Neural progenitor cell (in vitro differentiated cells): ENCODE measurements at places on chromosomes 1 and 21. TPM values are rescaled to one million over a fixed set of nuclear protein-coding genes. Genes with fewer than 3 reads are reported as not detected.

The FAM3B gene
- total RNA-seq = not detected in 2 replicates

The OR10X1 gene
- not detected in 2 replicates for total RNA-seq

The CYP4A11 gene
- not detected in 2 replicates for total RNA-seq

The RGS1 gene
- total RNA-seq = not detected in 2 replicates

The KRTAP19-1 gene
- total RNA-seq = not detected in 2 replicates

The C1orf167 gene
- 0.22 TPM in 1 of 2 replicates, not detected in the other for total RNA-seq

The EDN2 gene
- total RNA-seq = not detected in 2 replicates

The G0S2 gene
- total RNA-seq = 0.93 TPM in 1 of 2 replicates, not detected in the other

The SFN gene
- total RNA-seq = 0.21 and 0.99 TPM in 2 replicates

The WDR26 gene
- total RNA-seq = 52.1 and 62.4 TPM in 2 replicates

The CD53 gene
- not detected in 2 replicates for total RNA-seq

The MPL gene
- total RNA-seq = 0.09 TPM in 1 of 2 replicates, not detected in the other

The CBR3 gene
- total RNA-seq = not detected in 2 replicates

The IKBKE gene
- total RNA-seq = 0.26 and 2.7 TPM in 2 replicates

The COL9A2 gene
- total RNA-seq = 3.7 and 14.8 TPM in 2 replicates

The FCAMR gene
- total RNA-seq = not detected in 2 replicates

The TMOD4 gene
- total RNA-seq = not detected in 2 replicates

The MEF2D gene
- total RNA-seq = 1.8 and 7.1 TPM in 2 replicates

The CPTP gene
- total RNA-seq = 1.0 and 13.5 TPM in 2 replicates

The MLLT11 gene
- total RNA-seq = 27.9 and 37.0 TPM in 2 replicates
